ENCODE measurements at places on chromosomes 16 and 17.
A peak's percentile ranks its signal among the peaks of the same experiment; 100 is the strongest.

DNA sequence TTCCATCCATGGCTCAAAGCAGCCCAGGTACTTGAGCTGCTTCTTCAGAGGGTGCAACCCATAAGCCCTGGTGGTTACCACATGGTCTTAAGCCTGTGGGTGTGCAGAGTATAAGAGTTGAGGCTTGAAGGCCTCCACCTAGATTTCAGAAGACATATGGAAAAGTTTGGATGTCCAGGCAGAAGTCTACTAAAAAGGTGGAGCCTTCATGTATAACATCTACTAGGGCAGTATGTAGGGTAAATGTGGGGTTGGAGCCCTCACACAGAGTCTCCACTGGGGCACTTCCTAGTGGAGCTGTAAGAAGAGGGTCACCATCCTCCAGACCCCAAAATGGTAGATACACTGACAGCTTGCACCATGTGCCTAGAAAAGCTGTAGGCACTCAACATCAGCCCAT is 120.9 kb downstream of the HS3ST3A1 start:
- no peak for DNase-seq

- no peak for DNase-seq
Measured at GRCh38 chr16:69934044-69934443, 17.1 kb upstream of the CLEC18A start.

GRCh38 chr17:66444031-66444430 is 141.6 kb downstream of the PRKCA start:
- DNase-seq, result no peak

GRCh38 chr17:79415909-79416308 is 194.9 kb downstream of the RBFOX3 start:
- DNase-seq, result no peak

GRCh38 chr17:47879028-47879585 is 16.9 kb upstream of the SP2 start:
- no peak for DNase-seq

- no peak for DNase-seq
Measured at GRCh38 chr16:5722116-5722619, 624.6 kb upstream of the EEF2KMT start.

DNA sequence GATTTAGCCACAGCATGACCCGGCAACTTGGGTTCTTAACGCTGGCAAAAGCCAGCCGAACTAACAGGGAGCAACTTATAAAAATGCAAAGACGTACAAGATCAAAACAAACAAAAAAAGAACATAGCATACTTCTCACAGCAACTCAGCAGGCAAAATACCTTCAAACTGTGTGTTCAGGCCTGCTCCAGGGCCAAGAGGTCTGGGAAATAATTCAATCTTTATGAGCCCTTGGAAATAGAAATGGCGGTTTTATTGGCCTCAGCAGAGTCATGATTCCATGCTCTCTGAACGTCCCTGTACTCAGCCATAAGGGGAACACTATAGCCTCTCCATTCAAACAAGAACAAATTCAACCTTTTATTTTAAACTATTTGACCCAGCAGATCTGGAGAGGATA is 101.3 kb upstream of the C17orf78 start:
- no peak for DNase-seq

DNA sequence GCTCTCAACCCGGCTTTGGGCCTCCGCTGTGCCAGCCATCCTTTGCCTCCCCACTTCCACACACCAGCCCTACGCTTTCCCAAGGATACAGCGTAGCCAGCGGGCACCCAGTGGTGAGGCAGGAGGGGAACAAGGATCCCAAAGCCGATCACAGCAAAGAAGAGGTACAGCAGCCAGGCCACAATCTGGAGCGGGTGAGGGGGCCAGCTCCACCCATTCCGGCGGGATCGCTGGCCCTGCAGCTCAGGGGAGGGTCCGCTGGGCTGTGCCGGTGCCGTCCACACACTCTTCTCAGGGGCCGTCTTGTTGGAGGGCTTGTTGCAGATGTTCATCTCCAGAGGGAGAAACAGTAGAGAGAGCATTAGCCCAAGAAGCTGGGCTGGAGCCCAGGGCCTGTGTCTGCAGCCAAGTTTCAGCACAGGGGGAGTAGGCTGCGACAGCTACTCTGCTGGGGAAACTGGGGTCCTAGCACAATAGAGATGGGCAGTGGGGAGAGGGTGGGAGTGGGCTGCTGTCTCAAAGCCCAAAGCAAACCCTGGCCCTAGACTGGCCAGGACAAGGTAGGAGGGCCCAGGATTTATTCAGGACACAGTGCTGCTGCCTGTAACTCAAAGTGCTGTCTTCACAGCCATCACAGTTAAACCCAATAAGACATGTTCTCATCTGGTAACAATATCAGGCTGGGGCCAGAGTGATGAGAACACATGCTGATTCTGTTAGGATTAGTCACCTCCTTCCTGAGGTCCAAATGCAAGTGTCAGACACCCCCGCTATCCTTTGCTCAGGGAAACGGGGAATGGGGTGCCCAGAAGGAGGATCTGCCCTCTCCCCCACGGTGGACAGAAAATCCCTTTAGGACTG is 9.9 kb downstream of the ZDHHC1 start:
- no peak for DNase-seq

DNA sequence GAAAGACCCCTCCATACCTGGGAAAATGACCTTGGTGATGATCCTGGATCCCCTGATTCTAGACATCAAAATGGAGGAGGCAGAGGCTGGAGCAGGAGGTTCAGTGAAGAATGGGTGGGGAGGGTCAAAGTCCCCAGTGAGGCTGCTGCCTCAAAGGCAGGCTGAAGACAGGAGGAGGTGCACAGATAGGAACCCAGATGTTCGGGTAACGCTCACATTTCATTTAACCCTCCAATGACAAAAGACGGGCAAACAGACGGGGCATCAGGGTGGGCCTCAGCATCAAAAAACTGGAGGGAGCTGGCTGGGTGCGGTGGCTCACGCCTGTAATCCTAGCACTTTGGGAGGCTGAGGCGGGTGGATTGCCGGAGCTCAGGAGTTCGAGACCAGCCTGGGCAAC is at the start of gene ANKRD40CL:
Gene ANKRD40CL (minus strand): TSS at position 73 of the 400 bp plus-strand sequence. CDS start 605 bp downstream, outside the sequence.
- DNase-seq, result no peak

GRCh38 chr16:74852500-74852875 is 77.9 kb upstream of the FA2H start:
- DNase-seq, result no peak

GRCh38 chr17:76385892-76386786 is 1.7 kb downstream of the SPHK1 start:
- DNase-seq, result peak; percentile 92

Data from activated CD4-positive, alpha-beta T cell treated with anti-CD3 and anti-CD28 coated beads, Interleukin-2, Interleukin-6, amounts not matched to agents 100 ng/mL and 50 ng/mL, durations not matched to agents 16 hours and 8 hours (primary cell).